ENCODE measurements at places on chromosomes 11 and 22.
A peak's percentile ranks its signal among the peaks of the same experiment; 100 is the strongest.

DNA sequence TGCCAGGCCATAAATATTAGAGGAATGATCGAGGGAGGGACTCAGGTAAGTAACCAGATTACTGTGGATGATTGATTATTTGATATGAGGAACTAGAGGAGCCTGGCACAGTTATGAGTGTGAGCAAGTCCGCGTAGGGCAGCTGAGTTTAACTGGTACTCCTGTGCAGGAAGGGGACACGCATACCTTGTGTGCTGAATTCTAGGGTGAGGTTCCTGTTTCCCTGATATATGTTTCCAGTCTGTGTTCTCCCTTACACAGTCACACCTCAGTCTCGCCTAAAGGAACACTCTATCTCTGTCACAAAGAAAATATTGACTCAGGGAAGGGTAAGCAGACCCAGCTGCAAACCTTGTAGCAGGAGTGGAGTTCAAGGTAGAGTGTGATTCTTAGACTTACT, 17.4 kb downstream of the SGSM3 start:
- no peak for DNase-seq

GRCh38 chr22:36327922-36328551, 59.7 kb downstream of the MYH9 start:
- no peak for DNase-seq

- DNase-seq = no peak
These were observed 130.5 kb upstream of the B3GAT1 start for GRCh38 chr11:134542401-134543165.

- no peak for DNase-seq
These were observed 106.6 kb downstream of the NXPE2 start for GRCh38 chr11:114784891-114785290.

GRCh38 chr11:117814766-117815261, 9.7 kb downstream of the FXYD2 start:
- peak; percentile 78 for DNase-seq

- DNase-seq = no peak
These were observed 92.3 kb downstream of the GAB2 start for GRCh38 chr11:78325274-78325781.

DNA sequence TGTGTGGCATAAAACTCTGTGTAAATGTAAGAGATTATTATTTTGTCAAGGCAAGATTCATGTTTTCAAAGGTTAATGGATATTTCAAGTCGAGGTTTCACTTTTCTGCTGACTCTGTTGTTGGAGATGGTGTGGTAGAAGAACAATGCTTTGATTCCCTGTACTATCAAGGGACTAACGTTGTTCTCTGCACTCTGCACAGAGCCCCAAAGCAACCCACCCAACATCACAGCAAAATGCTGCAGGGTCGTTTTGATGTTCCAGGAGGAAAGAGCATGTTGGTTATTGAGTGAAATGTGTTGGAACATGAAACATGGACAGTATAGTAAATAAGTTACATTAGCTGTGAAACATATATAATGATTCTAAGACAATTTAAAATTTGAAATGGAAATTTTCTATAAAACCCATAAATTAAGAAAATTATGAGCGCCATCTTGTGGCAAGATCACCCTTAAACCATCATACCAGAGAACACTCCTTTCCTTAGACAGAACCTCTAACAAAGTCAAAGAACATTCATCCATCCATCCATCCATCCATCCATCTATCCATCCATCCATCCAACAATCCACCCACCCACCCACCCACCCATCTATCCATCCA, 164.4 kb upstream of the ZBED5 start:
- DNase-seq = no peak

GRCh38 chr11:71236836-71237475, 15.4 kb downstream of the SHANK2 start:
- DNase-seq = no peak

DNA sequence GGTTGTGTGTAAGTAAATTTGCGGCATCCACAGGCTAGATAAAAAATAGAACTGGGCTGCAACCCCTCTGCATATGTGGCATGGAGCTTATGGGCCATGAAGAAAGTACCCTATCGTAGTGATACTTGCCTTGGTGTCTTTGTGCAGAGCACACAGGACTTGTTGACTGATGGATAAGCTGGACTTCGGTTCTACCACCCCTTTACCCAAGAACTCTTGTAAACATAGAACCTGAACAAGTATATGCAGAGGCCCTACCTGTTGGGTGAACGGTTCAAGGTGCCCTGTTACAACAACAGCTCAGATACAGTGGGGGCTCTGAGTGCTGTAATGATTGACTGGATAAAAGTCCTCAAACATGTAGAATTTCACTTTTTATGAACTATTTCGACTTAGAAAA, 3.0 kb upstream of the LGR4 start:
- DNase-seq = no peak
